ENCODE measurements at places on chromosomes 12 and 14.

- DNase-seq = no peak
These were observed 5.6 kb upstream of the ADGRD1 start for GRCh38 chr12:130948136-130948535.

DNA sequence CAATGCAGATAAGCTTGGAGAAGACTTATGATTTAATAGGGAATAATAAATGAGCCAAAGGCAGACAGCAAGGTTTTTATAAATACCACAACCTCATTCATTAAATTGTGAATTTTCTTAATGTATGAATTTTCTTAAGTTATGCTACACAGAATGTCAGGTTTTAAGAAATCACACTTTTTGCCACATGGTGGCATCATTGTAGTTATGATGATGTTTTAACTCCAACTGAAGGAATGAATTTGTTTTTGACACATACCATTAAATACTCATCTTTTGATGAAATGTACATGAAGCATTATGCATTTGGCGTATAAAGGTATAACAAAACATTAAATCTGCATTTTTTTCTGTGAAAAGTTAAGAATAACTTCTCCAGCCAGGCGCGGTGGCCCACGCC, 524.1 kb upstream of the FBXO33 start:
- no peak for DNase-seq

- no peak for DNase-seq
These were observed 41.7 kb upstream of the RAP1B start for GRCh38 chr12:68568922-68569569.

GRCh38 chr12:96534339-96534738, 45.0 kb downstream of the CFAP54 start:
- no peak for DNase-seq

DNA sequence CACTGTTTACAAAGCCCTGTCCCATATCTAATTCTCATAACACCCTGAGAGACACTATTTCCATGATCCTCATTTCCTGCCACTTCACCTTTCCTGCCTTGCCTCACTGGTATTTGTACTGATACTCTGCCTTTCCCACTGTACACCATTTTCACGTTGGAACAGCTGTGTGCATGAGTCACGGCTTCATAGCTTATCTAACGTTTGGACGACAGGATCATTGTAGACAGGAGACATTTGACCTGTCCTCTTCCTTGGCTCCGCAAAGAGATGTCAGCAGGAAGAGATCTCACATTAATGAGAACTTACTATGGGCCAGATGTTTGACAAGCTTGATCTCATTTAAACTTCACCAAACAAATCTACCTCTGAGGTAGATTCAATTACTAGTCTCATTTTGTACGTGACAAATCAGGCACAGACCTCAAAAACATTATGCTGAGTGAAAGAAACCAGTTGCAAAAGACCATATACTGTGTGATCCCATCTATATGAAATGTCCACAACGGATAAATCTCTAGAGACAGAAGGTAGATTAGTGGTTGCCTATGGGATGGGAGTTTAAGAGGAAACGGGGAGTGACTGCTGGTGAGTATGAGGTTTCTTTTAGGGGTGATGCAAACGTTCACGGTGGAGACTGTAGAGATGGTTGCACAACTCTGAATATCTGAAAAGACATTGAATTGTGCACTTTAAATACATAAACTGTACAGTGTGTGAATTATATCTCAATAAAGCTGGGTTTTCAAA, 71.2 kb downstream of the KCNK13 start:
- DNase-seq = no peak

- DNase-seq = no peak
These were observed 27.7 kb downstream of the WNK1 start for GRCh38 chr12:779745-780734.

DNA sequence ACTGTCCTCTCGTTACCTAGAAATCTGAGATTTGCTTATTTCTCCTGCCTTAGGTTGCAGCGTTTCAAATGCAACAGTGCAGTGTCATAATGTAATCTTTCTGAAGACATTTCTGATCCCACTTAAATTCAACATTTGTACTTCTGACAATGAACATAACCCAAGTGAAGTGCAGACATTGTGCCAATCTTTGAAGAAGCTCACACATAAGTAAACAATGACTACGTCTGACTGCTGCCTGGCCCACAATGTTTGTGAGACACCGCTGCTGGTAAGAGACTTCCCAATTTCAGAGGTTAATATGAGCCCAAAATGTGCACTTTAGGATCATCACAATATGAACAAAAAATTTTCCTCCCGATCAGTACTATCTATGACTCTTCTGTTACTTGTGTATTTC, 84.6 kb upstream of the BCL2L14 start:
- DNase-seq = no peak

DNA sequence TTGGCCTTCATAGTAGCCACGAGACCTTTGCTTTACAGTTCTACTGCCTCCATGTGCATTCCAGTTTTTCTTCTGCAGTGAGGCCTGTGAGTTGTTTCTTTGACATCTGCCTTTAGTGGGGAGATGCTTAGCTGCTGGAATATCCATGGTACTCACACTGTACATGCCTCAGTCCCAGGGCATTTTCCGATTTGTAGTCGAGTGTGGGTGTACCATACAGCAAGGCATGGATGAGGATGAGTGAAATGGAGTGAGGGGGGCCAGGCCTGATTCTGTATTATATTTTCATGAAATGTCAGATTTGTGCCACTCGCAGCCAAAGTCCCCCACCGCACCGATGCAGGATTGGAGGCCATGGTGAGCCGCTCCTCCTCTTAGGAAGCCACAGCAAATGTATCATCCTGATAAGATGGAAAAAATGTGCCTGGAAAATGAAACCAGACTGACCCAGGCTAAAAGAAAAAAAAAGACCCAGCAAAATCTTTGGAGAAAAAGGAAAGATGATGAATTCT, 173.0 kb downstream of the ADGRD1 start:
- no peak for DNase-seq

DNA sequence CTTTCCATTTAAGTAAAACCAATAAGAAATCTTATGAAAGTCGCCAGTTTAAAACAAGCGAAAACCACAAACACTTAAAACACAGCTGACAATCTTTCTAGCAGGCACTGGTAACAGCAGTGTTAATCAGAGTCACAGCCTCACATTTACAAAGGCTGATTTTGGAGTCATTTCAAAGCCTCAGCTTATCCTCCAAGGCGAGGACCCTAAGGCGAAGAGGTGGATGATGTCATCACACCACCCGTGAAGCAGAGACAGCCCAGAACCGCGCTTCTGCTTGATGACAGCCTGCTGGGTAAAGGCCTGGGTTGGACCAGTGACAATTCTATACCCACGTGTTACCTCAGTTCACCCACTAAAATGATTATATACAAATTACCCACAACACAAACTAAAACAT, 10.1 kb downstream of the GOLGA3 start:
- peak; percentile 15 for DNase-seq

GRCh38 chr12:62069976-62070375, 190.2 kb upstream of the USP15 start:
- no peak for DNase-seq

- no peak for DNase-seq
These were observed 190.2 kb upstream of the CNOT2 start for GRCh38 chr12:70052931-70053497.

DNA sequence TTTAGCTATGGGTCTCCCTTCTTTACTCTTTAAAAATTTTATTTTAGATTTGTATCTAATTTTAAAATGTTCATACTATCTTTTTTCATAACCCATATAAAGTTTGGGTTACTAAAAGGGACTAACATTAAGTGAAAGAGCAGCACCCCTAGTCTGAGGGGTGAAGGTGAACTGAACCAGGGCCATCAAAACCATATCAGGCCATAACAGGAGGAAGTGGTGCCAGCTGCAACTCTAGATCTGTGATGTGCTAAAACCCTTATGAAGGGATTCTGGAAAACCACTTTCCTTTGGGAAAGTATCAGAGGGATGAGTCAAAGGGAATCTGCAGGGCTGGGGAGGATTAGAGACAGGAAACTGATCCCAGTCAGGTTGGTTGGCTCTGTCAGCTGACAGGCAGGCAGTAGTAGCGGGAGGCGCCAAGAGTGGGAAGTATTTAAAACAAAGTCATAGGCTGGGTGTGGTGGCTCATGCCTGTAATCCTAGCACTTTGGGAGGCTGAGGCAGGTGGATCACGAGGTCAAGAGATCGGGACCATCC, 162.5 kb downstream of the PPM1H start:
- no peak for DNase-seq

- DNase-seq = no peak
These were observed 200.0 kb downstream of the GLT1D1 start for GRCh38 chr12:129053232-129053631.

DNA sequence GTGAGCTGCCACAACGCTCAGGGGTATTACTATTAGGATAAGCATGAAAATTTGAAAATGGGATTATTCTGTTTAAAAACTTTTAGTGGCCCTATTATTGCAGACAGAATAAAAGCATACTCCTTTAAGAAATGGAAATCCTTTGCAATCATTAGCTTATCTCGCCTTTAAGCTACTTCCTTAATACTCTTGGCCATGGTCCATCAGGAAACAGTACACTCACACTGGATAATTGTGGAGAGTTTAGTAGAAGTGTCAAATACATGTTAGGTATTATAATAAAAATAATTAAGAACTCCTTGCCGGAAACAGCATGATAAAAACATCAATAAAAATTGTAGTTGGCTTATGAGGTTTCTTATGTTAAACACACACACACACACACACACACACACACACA, 100.4 kb upstream of the PPFIA2 start:
- DNase-seq = no peak

GRCh38 chr12:21155522-21156351, 24.7 kb downstream of the SLCO1B1 start:
- DNase-seq = no peak

- no peak for DNase-seq
These were observed at the start of gene NFE2 for GRCh38 chr12:54300732-54301427. NFE2 (minus strand) TSS chr12:54301015; CDS start chr12:54295248, 5,767 bp downstream.

DNA sequence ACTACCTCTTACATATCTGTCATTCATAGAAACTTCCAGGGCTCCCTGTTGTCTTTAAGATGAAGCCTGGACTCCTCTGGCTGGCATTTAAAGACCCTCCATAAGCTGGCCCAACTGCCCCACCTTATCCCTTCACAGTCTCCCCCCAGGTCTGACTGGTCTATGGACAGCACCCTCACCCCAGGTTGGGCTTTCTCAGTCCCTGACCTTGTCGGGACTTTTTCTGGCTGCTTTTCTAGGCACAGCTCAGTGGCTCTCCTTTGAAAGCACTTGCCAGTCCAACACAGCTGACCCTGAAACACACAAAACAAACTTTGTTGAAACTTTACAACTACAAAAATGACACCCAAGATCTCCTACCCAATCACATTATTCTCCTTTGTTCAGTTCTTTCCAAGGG, 13.9 kb upstream of the MYH7 start:
- DNase-seq = no peak

DNA sequence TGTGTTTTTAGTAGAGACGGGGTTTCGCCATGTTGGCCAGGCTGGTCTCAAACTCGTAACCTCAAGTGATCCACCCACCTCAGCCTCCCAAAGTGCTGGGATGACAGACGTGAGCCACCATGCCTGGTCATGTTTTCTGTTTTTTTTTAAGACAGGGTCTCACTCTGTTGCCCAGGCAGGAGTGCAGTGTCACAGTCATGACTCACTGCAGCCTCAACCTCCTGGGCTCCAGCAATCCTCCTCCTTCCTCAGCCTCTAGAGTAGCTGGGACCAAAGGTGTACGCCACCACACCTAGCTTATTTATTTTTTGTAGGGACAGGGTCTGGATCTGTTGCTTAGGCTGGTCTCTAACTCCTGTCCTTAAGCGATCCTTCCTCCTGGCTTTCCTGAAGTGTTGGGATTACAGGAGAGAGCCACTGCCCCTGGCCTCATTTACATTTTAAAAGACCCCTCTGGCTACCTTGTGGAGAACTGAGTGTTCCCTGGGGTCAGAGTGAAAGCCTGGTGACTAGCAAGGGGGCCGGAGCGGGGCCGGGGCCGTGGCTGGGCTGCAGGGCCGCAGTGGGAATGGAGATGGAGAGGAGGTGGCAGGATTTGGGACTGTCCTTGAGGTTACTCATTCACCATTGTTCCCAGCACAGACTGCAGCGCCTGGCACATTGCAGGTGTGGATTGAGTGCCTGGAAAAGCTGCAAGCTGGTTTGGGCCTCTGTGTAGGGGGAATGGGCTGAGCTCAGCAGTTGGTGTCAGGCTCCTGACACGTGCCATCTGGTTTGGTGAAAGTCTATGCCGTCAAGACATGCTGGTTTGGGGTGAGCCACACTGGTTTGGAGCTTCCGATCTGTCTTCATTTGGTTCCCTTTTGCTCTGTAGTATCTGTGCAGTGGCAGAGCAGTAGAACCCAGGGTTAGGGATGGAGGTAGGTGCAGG, 18.1 kb downstream of the KMT5A start:
- no peak for DNase-seq

- DNase-seq = no peak
These were observed 38.4 kb upstream of the CCT2 start for GRCh38 chr12:69546693-69547438.

- DNase-seq = peak; percentile 77
These were observed 406 bp downstream of the TMEM263 start for GRCh38 chr12:106956048-106956578.

Measured in T-helper 2 cell (primary cell).